ENCODE measurements at places on chromosomes 16 and 17.
A peak's percentile ranks its signal among the peaks of the same experiment; 100 is the strongest.

DNA sequence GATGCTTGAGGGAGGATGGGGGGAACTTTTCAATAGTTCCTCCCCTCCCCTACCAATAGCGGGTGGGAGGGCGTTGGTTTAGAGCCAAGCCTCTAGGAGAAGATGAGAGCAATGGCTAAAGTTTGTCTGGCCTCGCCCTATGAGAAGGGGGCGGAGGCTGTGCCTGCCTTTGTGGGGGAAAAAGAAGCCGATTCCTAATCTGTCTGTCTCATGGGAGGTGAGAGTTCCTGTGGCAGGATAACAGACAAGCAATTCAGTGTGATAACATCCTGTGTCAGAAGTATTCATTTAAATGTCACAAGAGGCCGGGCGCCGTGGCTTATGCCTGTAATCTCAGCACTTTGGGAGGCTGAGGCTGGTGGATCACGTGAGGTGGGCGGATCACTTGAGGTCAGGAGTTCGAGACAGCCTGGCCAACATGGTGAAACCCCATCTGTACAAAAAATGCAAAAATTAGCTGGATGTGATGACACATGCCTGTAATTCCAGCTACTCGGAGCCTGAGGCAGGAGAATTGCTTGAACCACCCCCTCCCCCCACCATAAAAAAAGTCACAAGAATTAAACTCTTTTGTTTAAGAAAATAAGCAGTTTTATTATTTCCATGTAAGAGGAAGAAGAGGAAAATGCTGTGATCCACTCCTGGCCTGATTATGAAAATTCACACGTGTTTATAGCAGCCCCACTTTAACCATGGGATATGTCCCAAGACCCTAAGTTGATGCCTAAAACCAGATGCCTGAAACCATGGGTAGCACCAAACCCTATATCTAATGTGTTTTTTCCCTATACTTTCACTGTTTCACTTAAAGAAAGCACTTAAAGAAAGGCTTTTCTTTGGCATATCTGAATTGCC lies 1.7 kb downstream of the SLFN5 start:
- peak; percentile 93 for DNase-seq

GRCh38 chr17:78889531-78889930 lies 13.5 kb downstream of the CEP295NL start:
- peak; percentile 17 for DNase-seq

DNA sequence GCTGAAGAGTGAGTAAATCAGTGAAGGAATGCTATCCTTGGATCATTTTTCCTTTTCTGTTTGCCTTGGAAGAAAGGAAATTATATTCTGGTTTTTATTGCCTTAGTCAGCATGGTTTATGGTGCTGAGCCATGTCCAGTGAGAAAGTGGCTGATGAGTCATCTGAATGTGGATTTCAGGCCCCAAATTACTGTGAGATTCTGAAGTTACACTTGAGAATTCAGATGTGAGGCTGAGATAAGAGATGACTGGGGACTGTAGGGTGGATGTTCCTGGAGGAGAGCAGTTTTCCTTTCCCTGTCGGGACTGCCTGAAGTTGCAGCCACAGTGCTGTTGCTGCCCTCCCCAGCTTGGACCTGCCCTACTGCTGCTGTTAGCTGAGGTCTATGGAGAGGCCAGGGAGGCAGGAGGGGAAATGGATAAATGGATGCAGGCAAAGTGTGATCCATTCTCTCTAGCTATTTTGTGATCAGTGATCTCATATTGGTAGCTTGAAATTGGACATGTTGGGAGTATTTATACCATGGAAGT lies 4.2 kb upstream of the MAP3K14 start:
- DNase-seq = no peak

GRCh38 chr16:85699628-85700027 lies 10.9 kb upstream of the GINS2 start:
- DNase-seq = no peak

GRCh38 chr17:45325810-45326209 lies 9.0 kb upstream of the MAP3K14 start:
- DNase-seq = no peak

GRCh38 chr17:1882836-1883235 lies 53.0 kb downstream of the RPA1 start:
- DNase-seq = peak; percentile 20

DNA sequence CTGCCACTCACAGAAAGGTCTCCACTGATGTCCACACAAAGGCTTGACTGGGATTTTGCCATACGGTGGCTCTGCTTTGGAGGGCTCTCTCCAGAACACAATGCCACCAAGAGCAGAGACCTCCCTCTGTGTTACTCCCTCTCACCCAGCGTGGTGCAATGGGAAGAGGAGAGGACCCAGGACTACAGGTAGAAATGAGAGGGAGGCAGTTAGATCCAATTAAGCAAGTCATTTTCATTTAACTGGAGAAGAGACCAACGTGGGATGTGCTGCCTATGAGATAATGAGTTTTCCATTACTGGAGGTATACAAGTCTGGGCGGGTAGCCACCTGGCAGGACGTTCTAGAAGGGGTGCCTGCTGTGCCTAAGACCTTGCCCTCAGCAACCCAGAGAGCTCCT lies 34.2 kb downstream of the TOM1L2 start:
- DNase-seq = no peak

DNA sequence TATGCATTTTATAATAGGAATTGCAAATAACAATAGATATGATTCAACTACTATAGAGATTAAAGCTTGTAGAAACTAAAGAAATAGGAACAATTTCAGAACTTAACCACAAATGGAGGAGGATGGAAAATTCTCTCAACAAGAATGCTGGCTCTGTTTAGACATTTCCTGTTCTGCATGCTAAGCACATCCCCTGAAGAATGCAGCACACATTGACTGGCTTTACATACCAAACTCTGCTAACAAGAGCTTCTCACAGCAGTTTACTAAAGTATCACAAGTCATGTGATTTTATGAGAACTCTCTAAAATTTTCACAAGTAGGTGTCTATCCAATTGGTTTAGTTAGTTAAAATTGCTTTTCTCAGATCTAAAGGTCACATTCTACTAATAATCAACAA lies 85.2 kb downstream of the SPAG9 start:
- no peak for DNase-seq

- no peak for DNase-seq
Measured at GRCh38 chr16:12021578-12022253, 45.2 kb downstream of the SNX29 start.

DNA sequence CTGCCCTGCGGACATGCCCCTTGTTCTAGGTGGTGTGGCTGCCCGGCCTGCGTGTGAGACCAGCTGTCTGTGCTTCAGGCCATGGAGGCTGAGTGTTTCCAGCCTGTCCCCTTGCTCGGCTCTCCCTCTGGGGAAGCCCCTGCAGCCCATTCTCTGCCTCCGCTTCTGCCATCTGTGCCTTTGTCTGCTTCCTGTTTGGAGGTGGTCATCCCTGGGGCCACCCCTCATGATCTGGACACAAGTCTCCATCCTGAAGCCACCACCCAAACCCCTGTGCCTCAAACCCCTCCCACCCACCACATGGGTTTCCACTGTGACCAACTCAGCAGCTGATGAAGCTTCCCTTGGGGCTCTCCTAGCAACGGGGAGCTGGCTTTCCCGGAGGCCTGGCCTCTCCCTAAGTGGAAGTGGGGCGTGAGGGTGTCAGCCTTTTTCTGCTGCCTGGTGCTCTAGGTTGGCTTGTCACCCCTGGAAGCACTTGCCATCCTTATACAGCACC lies 184.9 kb downstream of the SEC14L1 start:
- no peak for DNase-seq

GRCh38 chr17:5943232-5943631 lies 126.9 kb upstream of the WSCD1 start:
- no peak for DNase-seq

- DNase-seq = no peak
Measured at GRCh38 chr17:7729816-7730215, 12.3 kb downstream of the DNAH2 start.

GRCh38 chr16:12349936-12350850 lies 373.7 kb downstream of the SNX29 start:
- DNase-seq = no peak

GRCh38 chr17:67364847-67365737 lies 1.3 kb downstream of the PSMD12 start:
- DNase-seq = no peak

- DNase-seq = no peak
Measured at GRCh38 chr17:30782206-30782605, 42.3 kb downstream of the CRLF3 start.

DNA sequence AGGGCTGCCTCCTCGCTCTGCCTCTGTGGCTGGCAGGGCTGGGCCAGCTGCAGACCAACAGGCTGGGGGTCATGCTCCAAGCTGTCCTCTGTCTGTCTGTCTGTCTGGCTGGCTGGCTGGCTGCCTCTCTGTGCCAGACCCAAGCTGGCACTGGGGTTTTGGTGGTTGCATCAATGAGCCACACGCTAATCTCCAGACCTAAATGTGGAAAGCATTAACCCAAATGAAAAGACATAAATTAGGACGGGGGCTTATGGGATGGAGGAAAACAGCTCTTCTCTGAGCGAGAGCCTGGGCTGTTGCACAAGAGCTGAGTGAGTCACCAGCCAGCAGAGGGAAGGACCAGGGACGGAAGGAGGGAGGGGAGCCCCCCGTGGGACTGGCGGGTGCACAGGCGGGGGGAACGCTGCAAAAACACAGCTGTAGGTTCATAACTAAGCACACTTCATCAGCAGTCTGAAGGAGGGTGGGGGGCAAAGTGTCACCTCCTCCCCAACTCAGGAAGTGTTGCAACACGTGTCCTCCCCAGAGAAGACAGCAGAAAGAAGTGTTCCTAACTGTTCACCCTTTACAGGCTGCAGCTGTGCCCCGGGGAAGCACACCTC lies 83.4 kb downstream of the GAS7 start:
- DNase-seq = peak; percentile 27

GRCh38 chr17:45227926-45228762 lies 6.5 kb downstream of the FMNL1 start:
- DNase-seq = peak; percentile 30

- DNase-seq = no peak
Measured at GRCh38 chr17:41151525-41151924, 1.9 kb upstream of the KRTAP4-5 start.

GRCh38 chr17:41676058-41676419 lies 12.6 kb upstream of the EIF1 start:
- DNase-seq = no peak

DNA sequence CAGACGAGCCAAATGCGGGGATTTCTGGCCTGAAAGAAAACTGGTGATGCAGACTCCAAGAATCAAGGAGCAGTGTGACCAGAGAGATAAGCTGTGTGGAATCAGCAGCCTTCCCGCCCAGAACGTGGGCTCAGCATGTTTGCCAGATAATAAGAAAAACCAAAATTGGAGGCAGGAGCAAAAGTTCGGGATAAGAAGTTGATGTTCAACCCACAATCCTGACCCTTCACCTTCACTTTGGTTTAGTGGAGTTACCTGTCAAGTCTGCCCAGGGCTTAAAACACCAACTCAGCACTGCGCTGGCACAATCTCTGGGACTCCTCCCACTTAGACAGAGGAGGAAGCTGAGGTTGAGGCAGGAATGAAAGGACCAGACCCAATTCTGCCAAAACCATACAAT lies 3.1 kb downstream of the SLC43A2 start:
- no peak for DNase-seq

DNA sequence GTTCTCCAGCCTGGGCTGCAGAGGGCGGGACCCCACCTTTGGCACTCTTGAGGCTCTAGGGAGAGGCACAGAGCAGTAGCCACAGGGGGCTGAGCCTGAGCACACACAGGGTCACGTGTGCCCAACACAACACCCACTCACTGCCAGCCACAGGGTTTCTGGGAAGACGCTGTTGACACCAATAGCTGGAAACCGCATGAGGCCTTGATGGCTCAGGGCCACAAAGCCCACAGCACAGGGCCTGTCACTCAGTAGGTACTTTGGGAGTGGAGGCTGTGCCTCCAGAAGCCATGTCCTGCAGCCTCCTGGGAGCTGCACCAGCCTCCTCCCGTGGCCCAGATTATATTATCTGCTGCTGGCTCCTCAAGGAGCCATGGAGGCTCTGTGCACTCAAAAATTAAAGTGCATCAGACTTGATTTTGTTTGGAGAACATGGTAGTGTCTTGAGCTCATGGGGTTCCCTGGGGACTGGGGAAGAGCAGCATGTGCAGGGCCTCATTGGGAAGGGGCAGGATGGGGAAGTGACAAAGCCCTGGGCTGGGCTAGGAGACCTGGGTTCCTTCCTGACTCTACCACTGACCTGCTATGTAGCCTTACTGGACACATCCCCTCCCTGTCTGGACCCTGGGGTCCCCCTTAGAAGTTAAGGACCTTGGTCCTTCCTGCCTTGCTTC lies 12.5 kb upstream of the SREBF1 start:
- peak; percentile 88 for DNase-seq

GRCh38 chr16:54936979-54937670 lies 6.5 kb downstream of the IRX5 start:
- DNase-seq = no peak

GRCh38 chr17:43469145-43469544 lies 14.6 kb upstream of the DHX8 start:
- no peak for DNase-seq

DNA sequence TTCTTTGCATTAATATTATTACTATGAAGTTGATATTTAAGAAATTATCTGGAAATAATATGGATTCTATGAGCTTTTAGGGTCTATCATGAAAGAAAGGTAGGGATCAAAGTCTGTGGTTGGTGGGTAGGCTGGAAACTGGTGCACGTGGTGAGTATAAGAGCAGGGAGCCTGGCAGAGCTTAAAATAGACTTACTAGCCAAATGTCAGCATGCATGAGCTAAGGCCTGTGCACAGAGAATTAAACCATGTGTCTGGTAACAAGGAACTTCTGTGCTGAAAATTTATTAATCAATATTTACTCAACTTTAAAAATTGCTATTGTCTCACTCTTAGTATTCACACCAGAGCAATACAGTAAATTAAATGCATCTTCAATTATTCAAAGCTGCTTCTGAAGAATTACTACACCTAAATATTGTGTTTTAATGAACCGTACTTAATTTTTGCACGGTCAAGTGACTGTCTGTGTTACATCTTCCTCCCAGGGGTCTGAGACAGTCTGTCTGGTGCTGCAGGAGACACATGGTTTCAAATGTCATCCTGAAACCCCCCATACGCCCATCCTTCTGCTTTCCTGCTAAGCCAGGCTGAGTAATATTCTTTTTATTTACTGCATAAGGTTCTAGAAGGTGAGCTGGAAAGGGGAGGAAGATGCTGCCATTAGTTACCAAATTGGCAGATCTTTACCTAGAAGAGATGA lies 161.0 kb upstream of the NLRP1 start:
- no peak for DNase-seq

GRCh38 chr17:66944351-66945146 lies 20.0 kb upstream of the CACNG4 start:
- no peak for DNase-seq
